Activated CD8-positive, alpha-beta memory T cell treated with anti-CD3 and anti-CD28 coated beads for 4 hours (primary cell): ENCODE measurements at places on chromosomes 16 and 17.

DNA sequence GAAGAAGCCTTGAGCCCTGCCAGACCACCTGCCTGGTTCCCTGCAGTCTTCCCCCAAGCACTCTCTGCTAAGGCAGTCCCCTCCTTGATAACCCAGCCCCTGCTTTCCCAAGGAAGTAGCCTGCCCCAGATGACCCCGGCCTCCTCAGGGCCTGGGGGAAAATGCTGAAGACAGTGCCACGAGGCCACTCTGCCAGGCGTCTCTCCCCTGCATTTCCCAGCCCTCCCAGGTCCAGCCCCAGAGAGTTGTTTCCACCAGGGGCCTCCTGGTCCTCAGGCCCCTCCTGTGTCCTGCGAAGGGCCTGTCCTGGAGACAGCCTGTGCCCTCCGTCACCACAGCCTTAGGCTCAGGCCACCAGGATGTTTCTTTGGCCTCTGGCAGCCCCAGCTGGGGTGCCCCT lies 96.4 kb downstream of the CCDC182 start:
- no peak for DNase-seq

- DNase-seq: no peak
Measured at GRCh38 chr16:77273-77806, 685 bp upstream of the MPG start.

DNA sequence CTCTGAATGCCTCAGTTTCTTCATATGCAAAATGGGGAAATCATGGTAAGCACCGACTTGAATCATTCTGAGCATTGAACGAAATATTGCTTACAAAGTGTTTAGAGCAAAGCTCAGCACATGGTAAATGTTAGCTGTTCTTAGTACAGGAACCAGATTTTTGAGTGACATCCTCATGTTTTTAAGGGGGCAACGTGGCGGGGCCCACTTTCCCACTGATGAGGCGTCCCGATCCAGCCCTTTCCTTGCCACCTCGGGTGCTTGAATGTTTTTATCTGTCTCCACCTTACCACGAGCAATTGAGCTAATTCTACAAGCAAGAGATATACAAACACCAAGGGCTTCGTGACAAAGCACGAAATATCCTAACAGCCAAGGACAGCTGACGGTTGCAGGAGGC lies 49.9 kb downstream of the ELAC2 start:
- DNase-seq: no peak

DNA sequence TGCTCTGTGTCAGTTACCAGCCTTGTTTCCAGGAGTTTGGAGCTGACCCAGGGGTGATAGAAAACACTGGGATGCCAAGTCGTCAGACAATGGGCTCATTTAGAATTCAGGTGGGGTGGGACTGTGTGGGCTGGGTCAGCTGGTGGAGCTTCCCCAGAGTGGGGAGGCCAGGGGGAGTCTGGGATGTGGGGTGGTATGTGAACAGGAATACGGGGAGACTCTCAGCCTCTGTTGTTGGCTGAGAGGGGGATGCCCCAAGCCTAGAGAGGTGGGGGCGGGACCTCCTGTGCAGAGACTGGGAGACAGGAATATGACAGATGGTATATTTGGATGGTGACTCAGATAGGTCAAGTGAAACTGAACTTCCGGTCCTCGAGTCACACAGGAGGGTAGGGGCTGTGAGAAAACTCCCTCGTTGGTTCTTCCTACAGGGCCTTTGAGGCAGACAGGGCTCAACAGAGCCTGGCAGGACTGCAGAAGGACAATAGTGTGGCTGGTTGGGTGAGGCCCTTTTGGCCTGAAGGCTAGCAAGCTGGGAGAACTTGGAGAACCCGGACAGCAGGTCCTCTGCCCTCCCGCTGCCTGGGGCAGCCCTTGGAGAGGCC lies 23.7 kb downstream of the CDH1 start:
- no peak for DNase-seq

GRCh38 chr17:2985318-2985717 lies 78.1 kb downstream of the OR1D5 start:
- no peak for DNase-seq

GRCh38 chr16:28873543-28874201 lies 4.6 kb upstream of the ATP2A1 start:
- peak; percentile 28 for DNase-seq

DNA sequence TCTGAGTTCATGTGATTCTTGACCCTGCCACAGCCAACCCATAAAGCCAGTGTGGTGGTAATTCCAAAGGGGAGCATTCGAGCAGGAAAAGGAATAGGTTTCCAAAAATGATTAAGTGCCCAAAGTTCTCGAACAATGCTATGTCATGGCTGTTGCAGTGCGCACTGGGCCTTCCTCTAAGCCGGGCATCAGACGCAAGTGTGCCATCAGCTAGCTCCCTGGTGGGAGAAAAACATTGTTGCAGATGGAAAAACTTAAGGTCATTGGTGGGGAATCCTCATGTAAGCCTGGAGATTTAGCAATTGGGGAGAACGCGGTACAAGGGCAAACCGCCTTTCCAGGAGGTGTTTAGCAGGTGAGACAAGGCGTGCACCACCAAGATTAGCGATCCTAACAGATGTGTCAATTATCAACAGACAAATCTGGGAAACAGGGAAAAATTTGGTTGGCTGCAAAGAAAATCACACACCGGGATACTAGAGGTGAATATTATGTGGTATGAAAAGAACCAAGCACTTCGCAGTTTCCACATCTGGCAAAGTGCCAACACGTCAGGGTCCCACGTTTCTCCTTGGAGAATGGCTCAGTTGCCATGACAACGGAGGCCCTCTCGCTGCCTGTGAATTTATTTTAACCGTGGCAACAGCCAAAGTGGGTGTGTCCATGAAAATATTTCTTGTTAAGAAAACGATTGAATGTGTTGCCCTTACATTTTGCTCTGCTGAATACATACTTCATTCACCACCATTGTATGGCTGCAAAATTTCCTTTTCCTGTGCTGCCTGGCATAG lies 118.5 kb upstream of the CACNG5 start:
- DNase-seq: no peak

- DNase-seq: no peak
Measured at GRCh38 chr16:28101533-28101890, 38.0 kb upstream of the GSG1L start.

DNA sequence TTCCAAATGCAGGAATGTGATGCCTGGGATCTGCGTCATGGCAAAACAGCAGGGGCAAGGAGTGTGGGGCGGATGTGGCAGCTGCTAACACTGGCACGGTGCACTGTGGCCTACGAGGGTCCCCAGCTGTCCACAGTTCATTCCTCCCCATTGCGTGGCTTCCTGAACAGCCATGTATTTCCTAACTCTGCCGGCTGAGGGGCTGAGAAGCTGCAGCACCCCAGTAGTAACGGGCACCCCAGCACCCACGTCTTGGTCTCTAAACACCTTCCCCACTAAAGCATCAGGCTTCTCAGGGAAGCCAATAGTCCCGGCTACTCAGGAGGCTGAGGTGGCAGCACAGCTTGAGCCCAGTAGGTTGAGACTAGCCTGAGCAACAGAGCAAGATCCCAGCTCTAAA lies 47.6 kb downstream of the LMF1 start:
- no peak for DNase-seq

- no peak for DNase-seq
Measured at GRCh38 chr17:67544364-67544955, 167.4 kb downstream of the PITPNC1 start.

- no peak for DNase-seq
Measured at GRCh38 chr16:53071748-53072301, 17.0 kb downstream of the CHD9 start.

DNA sequence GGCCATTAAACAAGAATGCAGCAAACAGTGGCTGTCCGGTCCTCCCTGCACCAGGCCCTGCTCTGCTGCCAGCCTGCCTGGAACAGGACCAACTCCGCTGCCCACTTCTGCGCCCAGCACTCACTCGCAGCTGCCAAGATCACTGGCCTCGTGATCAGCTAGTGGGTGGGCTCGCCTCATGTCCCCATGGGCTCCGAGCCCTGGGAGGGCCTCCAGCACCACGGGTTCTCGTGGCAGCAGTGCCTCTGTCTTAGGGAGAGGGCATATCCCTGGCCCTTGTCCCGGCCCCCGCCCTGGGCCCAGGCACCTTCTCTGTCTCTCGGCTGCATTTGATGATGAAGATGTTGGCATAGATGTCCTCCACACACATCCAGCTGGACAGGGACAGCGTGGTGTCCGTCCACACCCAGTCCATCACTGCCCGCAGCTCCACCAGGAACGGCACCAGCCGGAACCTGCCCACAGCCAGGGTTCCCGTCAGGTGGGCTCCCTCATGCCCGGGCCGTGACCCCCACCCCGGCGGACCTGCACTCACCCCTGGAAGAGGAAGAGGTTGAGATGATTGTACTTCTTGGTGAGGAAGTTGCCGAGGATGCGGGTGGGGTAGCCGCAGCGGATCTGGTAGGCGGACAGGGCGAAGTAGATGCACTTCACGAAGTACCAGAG lies 13.1 kb downstream of the CTU2 start:
- no peak for DNase-seq

DNA sequence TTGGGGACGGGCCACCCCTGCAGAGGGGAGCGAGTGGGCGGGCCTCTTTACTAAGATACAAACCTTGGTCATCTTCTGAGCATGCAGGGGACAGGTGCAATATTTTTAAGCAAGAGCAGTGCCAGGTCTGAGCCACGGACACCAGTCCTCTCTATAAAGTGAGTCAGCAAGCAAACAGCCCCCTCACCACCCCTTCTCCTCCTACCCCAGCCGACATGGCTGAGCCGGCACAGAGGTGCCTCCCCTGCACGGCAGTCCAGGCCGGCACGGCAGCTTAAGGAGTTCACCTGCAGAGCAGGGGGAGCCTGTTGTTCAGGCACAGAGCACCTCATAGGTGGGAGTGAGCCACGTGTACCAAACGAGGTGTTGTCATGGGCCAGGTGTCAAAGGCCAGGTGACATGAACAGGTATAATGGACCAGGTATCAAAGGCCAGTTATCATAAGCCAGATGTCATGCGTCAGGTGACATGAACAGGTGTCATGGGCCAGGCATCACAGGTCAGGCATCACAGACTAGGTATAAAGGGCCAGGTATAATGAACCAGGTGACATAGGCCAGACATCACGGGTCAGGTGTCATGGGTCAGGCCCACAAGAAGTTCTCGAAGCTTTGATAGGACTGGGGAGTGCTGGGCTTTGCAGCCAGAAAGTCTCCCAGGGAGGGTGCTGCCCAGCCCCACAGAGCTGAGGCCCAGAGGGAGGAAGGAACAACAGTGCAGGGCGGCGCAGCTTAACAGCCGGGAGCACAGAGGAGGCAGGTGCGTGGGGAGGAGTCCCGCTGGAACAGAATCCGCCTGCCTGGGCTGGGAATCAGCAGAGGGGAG lies 42.6 kb upstream of the ZNF469 start:
- DNase-seq: no peak

GRCh38 chr17:82127704-82128103 lies 29.7 kb upstream of the FASN start:
- no peak for DNase-seq

DNA sequence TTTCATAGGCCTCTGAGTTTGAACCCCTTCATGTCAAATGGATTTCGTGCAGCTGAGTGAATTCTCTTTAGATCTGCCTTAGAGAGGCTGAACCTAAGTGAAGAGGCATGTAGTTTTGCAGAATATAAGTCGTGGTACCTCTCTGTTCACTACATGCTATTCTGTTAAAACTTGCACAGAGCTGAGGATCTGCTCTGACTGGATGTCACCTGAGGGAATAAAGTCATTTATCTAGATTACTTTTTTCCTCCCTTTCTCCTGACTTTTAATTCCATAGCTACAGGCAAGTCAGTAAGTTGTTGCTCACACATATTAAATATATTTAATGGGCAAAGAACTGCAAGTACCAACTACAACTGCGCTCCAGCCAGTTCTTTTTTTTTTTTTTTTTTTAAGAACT lies 64.7 kb downstream of the WNT3 start:
- DNase-seq: no peak

- DNase-seq: no peak
Measured at GRCh38 chr17:27384726-27385125, 71.5 kb upstream of the KSR1 start.

GRCh38 chr17:74785981-74786360 lies 9.8 kb upstream of the NAT9 start:
- DNase-seq: no peak

DNA sequence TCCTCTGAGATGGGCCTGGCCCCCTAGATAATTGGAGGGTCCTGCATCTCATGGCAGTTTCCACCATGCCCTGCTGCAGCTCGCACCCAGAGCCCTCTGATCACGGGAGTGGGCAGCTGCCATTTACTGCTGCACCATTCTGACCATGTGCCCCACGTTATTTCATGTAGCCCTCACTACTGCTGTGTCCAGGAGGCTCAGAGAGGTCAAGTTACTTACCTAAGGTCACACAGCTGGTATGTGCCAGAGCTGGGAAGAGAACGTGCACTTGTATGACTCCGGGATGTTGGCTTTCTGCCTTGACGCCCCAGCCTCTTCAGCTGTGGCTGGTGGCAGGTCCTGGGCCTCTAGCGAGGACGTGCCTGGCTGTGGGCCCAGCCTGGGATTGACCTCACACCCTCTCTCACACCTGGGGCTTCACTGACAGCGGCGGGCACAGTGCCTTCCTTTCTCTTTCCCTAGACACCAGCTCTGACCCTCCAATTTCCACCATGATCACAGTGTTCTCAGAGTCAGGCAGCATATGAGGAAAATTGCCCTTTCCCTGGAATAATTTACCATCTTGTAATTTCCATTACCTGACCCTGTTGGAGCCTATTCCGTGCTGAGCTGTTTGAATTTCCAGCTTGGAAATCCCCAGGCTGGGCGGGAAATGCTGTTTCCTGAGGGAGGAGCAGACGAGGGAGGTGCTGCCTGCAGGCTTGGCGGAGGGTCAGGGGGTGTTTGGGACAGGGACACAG lies 18.5 kb upstream of the DOC2B start:
- no peak for DNase-seq

- no peak for DNase-seq
Measured at GRCh38 chr16:49622084-49622390, 233.9 kb downstream of the ZNF423 start.

- DNase-seq: no peak
Measured at GRCh38 chr16:26396511-26397235, 670.1 kb upstream of the C16orf82 start.

- no peak for DNase-seq
Measured at GRCh38 chr16:69706256-69706974, 19.9 kb downstream of the NQO1 start.

- no peak for DNase-seq
Measured at GRCh38 chr16:20175358-20175757, 101.7 kb upstream of the GPR139 start.

DNA sequence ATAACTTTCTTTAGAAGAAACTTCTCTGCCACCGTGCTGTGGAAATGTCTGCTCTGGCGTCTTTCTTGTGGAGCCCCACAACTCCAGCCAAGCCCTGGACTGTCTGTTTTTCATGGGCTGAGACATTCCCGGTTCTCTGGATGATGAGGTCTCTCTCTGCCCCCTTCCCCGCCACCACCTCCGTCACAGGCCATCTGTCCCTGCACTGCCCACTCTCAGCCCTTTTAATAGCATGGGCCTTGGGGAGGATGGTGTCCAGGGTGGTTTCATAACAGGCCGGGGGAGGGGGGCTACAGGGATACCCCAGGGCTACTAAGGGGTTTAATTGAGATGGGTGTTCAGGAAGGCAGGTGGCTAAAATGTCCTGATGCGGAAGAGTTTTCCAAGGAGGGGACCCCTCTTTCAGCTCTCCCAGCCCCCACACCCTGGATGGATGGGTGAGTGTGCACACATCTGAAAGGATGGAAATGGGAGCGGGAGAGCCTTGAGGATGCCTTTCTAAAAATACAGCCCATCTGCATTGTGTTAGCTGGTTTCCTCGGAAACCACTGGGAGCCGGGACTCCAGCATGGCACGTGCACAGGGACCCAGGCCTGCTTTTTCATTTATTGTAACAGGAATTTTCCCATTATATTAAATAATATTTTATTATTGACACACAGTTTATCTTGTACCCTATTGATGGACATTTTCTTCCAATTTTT lies 14.6 kb upstream of the NDRG4 start:
- no peak for DNase-seq

GRCh38 chr17:83200231-83200699 lies 120.9 kb downstream of the METRNL start:
- peak; percentile 33 for DNase-seq
